ENCODE measurements at places on chromosomes 1 and 21.

DNA sequence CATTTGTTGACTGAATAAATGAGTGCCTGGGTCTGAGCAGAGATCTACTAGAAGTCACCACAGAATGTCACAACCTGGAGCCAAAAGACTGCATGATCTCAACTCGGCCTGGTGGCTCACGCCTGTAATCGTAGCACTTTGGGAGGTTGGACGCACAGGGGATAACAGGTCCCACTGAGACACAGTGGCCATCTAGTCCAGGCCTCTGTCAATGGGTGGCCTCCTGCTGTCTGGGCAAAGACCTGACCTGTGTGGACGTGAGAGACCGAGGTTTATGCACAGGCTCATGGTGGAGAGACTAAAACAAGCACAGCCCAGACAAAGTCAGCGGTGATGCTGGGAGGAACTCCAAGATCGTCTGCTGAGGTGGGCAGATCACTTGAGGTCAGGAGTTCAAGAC, 103.0 kb upstream of the BACE2 start:
- DNase-seq: no peak

DNA sequence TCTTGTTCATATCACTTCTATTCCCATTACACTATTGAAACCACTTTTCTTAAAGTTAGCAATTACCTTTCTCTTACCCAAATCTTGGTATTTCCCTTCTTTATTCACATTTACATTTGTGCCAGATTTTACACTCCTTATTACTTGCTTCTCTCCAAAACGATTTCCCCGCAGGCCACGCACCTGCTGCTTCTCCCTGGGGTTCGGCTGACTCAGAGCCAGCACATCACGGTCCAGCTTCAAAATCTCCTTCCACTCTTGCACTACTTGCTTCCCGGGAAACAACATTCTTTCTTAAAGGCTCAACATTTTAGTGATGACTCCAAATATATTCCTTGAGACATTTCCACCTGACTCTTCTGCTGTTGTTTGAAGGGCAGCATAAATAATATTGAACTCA, 20.7 kb downstream of the LHX9 start:
- no peak for DNase-seq

- DNase-seq: no peak
Measured at GRCh38 chr1:31697369-31697984, 6.3 kb downstream of the COL16A1 start.

DNA sequence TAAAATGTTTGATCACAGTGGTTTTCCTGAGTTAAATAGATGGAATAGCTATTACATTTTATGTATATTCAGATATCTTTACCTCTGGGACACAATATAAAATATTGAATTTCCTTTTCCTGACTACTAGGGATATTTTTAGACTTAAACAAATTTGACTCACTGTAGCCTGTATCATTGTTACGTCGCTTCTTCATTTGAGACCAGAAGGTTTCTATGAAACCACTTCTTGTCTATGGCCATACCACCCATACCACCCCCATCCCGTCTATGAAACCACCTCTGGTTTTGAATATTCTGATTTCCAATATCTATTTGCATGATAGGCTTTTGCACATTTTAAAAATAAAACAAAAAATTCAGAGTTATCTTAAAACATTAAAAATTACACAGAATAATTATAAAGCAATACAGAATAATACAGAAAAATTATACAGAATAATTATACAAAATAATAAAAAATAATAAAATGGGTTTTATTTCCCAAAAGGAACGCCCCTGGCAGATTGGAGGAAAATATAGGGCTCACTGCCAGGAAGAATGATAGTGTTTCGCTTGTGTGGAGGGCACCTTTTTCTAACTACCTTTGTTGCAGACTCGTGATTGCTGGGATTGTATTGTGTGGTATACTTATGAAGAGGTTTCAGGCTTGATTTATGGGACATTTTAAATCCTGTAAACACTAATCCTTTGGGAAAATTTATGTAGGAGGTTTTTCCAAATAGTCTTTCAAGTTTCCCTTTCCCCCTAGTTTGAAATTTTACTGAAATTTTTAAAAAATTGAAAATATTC, 4.7 kb downstream of the SPEN start:
- DNase-seq: peak; percentile 14

GRCh38 chr1:42358791-42359190, 21.8 kb upstream of the RIMKLA start:
- no peak for DNase-seq

DNA sequence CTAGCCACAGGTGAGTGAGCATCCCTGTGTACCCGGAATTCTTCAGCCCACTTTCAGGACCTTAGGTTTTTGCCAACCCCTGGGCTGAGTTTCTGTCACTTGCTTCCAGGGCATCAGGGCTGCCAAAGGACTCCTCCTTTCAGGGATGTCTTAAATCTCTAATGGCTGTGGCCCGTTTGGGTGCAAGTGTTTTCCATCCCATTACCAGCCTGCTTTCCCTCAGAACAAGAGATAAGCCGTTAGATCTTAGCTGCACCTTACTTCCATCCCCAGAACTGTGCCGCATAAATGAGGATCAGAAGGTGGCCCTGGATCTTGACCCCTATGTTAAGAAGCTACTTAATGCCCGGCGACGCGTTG, 652 bp downstream of the SNAPIN start:
- no peak for DNase-seq

- no peak for DNase-seq
Measured at GRCh38 chr21:42022906-42023305, 12.7 kb upstream of the ZBTB21 start.

DNA sequence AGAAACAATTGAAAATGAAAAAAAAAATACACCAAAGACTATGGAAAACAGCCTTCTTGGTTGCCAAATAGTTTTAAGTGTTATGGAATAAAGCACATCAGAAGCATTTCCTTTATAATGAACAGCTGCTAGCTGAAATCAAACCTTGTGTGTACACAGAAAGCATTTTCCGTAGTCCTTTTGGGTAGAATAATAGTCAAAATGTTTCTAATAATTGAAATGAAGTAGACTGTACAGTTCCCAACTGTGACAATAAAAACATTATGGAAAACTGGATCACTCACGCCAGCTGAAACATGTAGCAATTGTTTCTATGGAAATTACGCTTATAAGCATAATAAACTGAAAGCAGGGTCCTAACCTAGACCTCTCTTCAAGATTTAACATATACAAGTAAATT, 856.3 kb upstream of the B3GALT2 start:
- DNase-seq: no peak

GRCh38 chr1:234512451-234512861, 33.5 kb upstream of the TARBP1 start:
- DNase-seq: no peak

DNA sequence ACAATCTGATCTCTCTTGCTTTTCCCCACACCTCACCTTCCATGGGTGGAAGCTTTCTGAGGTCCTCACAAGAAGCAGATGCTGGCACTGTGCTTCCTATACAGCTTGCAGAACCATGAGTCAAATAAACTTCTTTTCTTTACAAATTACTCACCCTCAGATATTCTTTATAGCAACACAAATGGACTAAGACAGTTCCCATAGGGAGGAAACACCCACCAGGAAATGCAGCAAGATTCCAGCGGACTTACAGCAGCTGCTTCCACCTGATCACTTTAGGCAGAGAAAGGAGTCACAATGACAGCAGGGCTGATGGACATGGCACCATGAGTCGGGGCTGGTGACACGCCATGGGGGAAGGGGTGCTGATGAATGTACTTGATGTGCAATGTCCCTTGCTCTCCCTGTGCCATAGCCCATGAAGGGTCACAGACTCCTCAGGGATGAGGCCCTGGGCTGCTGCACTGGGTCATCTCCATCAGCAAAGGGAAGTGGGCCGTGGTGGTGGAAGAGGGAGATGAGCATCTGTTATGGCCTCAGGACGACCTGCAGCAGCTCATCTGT, 53.9 kb downstream of the PRSS38 start:
- DNase-seq: no peak

DNA sequence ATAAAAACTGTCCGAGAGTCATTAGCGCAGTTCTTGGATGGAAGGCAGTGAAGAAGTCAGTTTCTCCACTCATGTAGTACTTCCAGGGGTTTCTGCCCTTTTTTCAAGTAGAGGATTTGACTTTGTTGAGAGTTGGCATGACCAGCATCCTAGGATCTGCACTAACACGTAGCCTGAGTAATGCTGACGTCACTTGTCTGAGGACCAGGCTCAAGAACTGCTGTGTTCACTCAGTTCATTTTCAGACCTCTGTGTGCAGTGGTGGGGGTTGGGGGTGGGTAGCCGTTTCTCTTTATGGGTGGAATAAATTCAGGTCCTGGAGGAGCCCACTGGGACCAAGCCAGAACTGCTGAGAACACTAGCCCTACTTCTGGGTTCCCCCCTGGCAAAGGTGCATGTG, 53.3 kb downstream of the MRPS6 start:
- no peak for DNase-seq
